CD4-positive, alpha-beta T cell treated with Interleukin-2 at 100 ng/mL for 4 hours (primary cell): ENCODE measurements at places on chromosomes 1 and 21.
A peak's percentile ranks its signal among the peaks of the same experiment; 100 is the strongest.

DNA sequence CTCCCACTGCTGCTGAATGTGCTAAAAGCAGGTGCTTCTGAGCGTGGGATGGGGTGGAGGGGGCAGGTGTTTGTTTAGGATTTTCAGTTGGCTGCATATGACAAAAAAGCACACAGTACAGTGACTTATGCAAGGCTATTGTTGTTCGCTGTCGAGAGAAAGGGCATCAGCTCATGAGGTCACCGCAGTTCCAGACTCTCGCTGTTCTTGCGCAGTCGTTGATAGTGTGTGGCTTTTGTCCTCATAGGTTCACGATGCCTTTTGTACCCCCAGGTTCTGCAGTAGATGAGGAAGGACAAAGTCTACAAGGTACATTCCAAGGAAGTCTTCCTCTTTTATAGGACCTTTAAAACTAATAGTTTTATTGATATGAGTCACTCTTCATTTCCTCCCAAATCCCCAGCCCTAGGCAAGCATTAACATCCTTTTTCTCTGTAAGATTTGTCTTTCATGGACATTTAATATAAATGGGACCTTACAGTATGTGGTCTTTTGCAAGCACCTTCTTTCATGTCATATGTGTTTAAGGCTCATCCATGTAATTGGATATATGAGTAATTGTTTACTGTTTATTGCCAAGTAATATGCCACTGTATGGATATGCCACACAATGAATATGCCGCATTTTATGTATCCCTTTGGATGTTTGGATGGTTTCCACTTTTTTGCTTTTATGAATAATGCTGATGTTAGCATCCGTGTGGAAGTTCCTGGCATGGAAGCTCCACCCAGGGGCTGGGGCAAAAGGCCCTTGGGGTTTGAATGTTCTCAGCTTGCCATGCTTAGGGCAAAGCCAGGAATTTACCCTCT is 14.5 kb upstream of the NLRP3 start:
- DNase-seq: no peak

DNA sequence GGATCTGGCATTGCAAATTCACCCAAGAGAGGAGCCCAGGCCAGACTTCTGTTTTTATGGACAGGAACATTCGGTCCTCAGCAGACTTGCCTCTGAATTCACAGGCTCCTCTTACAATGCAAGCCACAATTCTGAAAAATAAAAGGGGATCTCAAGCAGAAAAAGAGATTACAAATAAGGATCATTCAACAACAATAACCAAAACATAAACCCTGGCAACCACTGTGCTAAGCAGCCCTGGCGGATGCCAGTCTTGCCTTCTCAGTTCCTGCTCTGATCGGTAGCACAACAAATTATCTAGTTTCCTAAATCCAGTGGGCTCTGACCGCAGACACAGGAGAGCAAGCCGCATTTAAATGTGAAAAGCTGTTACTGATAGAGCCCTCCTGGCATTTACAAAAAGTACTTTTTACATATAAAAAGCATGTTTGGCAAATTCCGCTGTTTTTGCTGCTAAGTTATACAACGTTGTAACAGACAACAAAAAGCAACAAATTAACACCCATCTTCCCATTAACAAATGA is 123.4 kb upstream of the FOXD3 start:
- no peak for DNase-seq

GRCh38 chr21:35953597-35953996 is 106.7 kb downstream of the SETD4 start:
- DNase-seq: no peak

- no peak for DNase-seq
Measured at GRCh38 chr21:29347274-29347681, 48.6 kb downstream of the BACH1 start.

DNA sequence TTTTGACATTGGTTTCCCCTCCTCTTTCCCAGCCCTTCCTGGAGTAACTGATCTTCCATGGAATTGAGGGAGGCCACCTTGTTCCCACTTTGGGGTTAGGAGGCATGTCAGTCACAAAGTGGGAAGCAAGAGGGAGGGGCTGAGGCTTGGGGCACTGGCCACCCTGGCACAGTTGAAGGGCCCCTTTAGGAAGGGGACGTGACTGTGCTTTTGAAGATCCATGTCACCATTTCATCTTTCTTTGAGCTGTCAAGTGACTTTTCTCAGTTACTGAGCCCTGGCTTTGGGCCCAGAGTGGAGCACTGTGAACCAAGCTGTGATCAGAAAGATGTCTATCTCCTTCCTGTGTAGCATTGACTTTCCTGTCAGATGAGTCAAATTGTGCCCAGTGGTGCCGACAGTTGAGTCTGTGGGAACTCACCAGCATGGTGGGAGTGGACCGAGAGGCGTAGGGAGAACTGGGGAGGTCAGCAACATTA is 38.5 kb upstream of the TDRD10 start:
- peak; percentile 85 for DNase-seq

GRCh38 chr21:45540601-45540970 is 1.7 kb downstream of the SLC19A1 start:
- DNase-seq: no peak

DNA sequence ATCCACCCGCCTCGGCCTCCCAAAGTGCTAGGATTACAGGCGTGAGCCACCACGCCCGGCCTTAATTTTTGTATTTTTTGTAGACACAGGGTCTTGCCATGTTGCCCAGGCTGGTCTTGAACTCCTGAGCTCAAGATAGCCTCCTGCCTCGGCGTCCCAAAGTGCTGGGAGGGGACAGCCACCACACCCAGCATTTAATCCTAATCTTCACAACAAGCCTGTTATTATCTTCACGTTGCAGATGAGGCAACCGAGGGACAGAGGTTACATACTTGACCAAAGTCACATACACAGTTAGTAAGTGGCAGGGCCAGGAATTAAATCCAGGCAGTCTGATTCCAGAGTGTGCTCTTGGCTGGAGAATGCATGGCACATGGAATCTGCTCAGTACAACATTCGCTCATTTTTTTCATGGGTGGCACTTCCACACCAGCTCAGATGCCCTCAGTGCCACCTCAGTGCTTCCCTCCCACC is 4.8 kb upstream of the GPR37L1 start:
- no peak for DNase-seq

- no peak for DNase-seq
Measured at GRCh38 chr1:109897259-109897955, 13.2 kb upstream of the CSF1 start.

DNA sequence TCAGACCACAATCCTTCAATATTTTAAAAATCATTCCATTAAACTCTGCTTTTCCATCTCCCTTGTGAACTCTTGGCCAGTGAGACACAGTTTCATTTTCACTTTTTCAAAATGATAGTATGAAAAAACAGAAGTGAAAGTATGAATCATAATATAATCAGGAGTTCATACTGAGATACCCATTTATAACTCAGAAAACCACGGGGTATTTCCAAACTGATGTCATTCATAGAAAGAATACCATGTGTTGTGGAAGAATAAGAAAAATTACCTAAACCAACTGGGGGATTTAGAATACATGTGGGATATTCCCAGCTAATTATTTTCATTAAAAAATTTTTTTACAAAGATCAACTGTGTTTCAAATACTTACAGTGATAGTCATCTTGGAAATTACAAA is 149.9 kb downstream of the MRPL39 start:
- peak; percentile 73 for DNase-seq

- no peak for DNase-seq
Measured at GRCh38 chr1:209427811-209428210, 155.7 kb upstream of the CAMK1G start.

GRCh38 chr1:226420328-226420727 is 12.4 kb upstream of the PARP1 start:
- DNase-seq: no peak

- DNase-seq: no peak
Measured at GRCh38 chr1:237105826-237106225, 63.8 kb downstream of the RYR2 start.

DNA sequence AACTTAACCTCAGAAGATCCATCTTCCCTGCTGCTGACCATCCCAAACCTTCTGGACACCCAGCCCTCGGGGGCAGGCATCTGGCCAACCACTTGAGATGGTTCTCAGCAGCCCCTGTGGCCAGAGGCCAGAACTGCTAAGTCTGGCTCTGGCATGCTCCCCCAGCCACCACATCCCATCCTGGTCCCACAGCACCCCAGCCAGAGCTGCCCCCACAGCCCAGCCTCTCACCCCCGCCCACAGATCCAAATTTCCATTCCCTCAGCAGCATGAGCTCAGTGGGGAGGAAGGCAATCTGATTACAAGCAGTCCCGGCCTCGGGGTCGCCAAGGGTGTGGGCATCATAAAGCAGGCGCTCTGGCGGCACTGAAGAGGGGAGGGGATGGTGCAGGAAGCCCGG is 45.6 kb downstream of the GLIS1 start:
- no peak for DNase-seq

DNA sequence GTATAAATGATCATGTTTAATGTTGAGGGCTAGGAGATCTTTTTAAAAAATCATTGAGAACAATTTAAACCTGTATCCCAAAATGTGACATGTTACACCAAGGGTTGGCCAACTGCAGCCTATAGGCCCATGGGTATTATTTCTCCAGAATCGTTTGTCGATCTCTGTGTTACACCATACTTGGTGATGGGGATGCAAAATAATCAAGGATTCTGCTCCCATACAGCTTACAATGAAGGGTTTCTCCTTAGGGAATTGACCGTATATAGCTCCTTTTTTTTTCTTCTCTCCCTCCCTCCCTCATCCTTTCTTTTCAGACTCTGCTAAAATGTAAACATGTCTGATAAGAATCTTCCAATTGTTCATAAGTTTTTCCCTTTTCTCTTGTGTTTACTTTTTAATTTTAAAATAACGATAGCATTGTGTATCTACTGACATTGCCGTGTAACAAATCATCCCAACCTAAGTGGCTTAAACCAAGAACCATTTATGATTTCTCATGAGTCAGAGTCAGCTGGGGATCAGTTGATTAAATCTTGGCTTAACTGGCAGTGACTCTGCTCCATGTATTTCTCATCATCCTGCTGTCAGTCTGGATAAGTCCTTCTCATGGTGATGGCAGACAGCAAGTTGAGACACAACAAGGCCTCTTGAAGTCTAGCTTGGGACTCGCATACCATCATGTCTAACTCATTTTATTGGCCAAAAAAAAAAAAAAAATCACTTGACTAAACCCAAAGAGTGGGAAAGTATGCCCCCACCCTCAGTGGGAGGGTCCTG is 48.0 kb downstream of the MARK1 start:
- DNase-seq: no peak

DNA sequence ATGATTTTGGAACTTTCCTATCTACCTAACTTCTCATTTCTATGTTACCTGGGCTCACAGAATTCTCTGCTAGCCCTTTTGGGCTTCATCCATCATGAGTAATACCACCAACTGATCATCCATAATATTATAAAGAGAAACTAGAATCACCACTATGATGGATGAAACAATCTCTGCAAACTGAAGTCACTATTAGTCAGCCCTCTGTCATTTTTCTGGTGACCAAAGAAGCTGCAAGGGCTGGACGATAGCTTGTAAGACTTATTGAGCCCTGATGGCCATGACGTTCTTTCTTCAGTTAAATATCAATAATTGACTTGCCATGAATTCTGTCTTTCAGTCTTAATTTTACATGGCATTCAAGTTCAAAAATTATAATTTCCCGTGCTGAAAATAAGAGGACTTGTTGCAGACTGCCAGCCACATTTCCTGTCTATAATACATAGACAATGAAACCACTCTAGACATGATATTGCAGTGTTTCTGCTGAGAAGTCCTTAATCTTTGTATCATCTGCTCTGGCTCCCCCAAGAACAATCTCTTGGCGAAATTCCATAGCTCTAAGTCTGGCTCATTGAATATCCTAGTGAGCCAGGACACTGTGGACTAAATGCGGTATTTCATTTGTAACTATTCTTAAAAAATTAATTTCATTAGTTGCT is 655.0 kb upstream of the CAMK1G start:
- DNase-seq: no peak

DNA sequence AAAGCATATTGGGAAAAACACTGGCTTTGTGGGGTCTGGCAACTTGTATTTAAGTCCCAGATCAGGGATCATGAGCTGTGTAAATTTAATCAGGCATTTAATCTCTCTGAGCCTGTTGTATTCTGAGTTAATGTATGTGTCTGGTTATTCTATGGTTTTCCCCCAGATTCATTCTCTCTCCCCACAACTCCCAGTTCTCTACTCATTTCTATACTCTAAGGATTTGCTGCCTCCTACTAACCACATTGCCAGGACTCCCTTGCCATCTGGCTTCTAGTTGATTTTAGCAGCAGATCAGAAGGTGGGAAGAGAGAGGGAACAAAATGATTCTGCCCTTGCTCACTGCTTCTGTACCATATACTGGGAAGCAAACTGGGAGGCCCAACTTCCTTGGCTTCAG is 31.4 kb upstream of the S1PR1 start:
- DNase-seq: no peak

DNA sequence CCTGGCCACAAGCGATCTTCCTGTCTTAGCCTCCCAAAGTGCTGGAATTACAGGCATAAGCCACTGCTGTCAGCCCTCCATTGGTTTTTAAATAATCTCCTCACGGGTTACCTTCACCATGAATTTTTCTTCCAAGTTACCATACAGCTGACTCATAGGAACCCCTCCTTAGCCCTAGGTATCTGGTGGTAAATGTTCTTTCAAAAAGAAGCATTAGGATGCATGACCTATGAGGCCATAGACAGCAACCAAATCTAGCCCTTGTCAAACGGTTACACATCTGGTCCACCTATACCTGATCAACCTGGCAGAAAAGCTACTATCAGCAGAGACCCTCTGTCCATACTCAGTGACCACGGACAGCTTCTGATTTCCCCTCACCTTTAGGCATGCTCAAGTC is 12.7 kb upstream of the DEGS1 start:
- no peak for DNase-seq

DNA sequence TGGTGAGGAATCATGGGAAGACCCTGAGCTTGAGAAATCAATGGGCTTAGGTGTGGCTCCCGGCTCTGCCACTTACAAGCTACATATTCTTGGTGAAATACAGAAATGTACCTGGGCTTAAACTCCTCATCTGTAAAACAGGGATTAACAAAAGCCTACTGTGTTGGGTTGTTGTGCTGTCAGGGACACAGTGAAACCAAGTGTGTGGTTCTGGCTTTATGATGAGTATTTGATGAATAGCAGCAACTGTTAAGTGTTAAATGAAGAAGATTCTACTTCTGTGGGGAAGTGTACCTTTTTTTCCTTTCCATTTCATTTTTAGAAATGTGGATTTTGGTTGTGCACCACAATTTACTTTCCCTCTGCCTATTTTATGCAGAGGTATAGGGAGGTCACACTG is 41.1 kb upstream of the DUSP10 start:
- no peak for DNase-seq

DNA sequence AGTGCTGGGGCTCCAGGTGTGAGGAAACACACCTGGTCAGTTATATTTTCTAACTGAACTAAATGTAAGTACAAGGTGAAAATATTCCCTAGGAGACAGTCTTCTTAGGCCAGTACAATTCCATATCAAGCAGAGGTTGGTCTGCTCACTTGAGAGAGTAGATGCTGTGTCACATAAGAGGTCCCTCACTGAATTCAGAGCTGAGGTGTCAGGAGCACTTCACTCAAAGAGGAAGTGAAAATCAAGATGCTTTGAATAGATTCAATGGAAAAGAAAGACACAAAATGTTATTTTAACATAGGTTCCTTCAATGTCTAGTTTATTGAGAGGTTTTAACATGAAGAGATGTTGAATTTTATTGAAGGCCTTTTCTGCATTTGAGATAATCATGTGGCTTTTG is 4.3 kb upstream of the FCRL3 start:
- no peak for DNase-seq
